ENCODE measurements at places on chromosomes 7 and 10. TPM values are rescaled to one million over a fixed set of nuclear protein-coding genes. Genes with fewer than 3 reads are reported as not detected.

DNA sequence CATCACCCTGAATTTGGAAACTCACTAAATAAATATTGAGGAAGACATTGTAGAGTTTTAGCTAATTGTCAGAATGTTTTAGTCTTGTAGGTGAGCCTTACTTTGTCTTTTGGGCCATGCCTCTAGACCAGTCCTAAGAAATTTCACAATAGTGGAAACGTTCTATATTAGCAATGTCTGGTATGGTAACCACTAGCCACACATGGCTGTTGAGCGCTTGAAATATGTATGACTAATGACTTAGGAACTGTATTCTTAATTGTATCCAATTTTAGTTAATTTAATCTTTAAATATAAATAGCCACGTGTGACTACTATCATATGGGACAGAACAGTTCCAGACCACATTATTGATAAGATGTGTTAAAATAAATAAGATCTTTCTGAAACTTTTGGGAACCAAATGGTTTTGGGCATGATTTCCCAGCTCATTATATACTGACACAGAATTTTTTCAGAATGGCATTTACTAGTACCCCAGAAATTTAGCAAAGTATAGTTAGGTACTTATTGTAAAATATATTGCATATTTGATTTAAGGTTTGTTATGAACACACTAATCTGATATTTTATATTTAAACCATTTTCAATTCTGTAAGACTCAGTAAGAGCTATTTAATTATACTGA, 95.0 kb downstream of the VPS50 start:
- no peak for DNase-seq

GRCh38 chr10:78263521-78263988, 229.9 kb downstream of the RPS24 start:
- no peak for DNase-seq

GRCh38 chr10:6002809-6003510, 25.6 kb upstream of the IL15RA start:
- DNase-seq = no peak

GRCh38 chr10:89351412-89351779, 23.6 kb downstream of the IFIT3 start:
- no peak for DNase-seq

- DNase-seq = no peak
Observed at GRCh38 chr10:34080485-34081346, 734.4 kb downstream of the PARD3 start.

GRCh38 chr7:98755138-98755898, 114.5 kb downstream of the TMEM130 start:
- no peak for DNase-seq

- no peak for DNase-seq
Observed at GRCh38 chr10:89426230-89426868, 12.0 kb downstream of the IFIT5 start.

DNA sequence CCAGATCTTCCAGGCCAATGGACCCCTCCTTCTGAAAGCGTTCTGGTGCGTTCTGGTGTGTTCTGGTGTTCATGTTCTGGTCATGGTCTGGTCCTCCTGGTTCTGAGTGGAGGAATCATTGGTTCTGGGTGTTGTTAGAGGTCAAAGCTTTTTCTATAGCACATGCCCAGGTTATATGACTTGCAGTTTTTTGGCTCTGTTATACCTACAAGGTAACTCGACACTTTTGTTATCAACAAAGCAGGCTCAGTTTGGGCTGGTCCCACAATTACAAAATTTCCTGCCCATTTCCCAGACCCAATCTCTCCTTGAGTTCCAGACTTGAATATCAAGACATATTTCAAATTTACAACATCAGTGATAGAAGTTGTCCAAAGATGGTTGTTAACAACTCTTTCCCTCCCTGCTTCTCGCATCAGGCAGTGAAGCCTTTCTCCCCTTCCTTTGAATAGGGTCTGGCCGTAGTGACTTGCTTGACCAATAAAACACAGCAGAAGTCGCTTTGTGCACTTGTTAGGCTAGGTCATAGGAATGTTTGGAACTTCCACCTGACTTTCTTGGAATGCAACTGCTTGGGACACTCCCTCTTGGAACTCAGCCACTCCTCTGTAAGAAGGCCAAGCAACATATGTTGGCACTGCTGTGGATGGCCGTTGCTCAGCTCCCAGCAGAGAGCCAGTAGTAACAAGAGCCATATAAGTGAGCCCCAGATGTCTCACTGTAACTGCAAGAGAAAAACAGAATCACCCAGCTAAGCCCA, 83.1 kb upstream of the STEAP1B start:
- no peak for DNase-seq

Gene MRLN
- total RNA-seq = not detected

Gene TMEM184A
- total RNA-seq = not detected

Gene IL6
- total RNA-seq = 151 TPM

Data from thoracic aorta (tissue), 2 donors.